ENCODE measurements at places on chromosomes 11 and 22.

DNA sequence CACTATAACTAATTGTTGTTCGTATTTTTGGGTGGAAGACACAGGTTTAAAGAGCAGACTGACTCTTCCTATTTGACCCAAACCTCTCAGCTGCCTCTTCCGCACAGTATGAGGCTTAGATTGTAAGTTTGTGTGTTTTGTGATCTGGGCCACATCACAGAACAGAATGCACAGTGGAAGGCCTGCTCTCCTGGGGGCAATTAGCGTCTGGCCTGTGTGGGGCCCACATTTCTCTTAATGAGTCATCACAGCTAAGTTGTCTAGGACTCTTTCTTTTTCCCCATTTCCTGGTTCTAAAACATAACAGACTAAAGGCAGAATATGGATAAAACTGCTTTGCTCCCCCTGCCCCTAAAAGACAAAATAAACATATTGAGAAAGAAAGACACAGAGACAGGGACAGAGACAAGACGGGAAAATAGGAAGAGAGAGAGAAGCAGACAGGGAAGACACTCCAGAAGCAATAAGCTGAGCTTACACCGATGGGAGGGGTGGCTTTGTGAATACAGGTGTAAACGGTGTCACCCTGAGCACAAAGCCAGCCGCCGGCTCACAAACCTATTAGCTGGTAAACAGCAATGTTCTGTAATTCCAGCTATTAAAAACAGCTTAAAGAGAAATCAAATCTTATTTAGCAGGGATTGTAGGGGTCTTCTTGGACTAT lies 127.4 kb upstream of the OPCML start:
- DNase-seq = no peak

GRCh38 chr11:65501186-65501471 lies 2.3 kb downstream of the MALAT1 start:
- DNase-seq = no peak

- no peak for DNase-seq
These were observed 21.8 kb upstream of the SLC22A24 start for GRCh38 chr11:63165706-63166310.

DNA sequence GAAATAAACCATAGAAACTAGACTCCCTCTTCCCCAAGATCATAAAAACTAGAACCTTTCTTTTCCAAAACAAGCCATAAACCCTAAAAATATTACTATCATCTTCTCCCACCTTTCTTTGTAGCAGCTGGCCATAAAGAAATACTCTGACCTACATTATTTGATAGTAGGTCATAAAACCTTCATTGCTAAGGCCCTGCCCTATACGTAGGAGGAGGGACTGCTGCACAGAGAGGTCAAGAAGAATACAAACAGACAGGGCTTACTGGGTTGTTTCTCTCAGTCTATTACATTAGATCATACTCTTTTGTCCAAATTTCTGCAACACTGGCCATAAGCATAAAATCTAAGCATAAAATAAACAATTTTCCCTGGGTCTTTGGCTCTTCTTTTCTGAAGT lies 101.5 kb downstream of the TYR start:
- no peak for DNase-seq

- no peak for DNase-seq
These were observed 162.4 kb downstream of the SOX6 start for GRCh38 chr11:16193897-16194381.

DNA sequence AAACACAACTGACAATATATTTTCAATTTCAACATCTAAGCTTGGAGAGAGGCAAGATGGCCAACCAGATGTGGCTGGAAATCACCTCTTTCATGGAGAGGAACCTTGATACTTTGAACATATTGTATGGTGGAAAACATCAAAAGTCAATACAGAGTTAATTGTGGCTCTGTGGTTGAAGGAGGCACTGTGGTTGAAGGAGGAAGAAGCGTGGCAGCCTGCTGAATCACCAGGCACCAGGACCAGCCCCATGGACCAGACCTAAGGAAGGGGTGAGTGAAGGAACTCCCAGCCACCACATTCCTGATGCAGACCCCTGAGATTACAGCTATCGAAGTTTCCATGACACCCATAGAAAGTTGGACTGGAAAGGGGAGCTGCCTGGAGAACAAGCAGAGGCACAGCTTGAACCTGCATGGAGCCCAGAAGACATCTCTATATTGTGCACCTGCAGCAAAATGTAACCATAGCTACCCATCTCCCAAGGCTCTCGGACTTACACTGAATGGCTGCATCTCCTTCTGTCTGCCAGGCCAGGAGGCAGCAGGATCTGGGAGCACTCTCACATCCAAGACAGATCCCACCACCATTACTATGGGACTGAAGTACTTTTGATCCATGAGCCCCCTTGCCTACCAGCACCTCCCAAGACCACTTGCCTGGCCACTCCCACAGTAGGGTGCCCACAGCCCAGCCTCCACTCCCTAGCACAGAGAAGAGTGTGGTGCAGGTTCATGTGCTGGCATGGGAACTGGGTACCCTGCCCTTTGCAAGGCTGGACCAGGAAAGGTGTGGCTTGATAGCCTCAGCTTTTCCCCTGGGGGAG lies 79.8 kb upstream of the SC5D start:
- no peak for DNase-seq

DNA sequence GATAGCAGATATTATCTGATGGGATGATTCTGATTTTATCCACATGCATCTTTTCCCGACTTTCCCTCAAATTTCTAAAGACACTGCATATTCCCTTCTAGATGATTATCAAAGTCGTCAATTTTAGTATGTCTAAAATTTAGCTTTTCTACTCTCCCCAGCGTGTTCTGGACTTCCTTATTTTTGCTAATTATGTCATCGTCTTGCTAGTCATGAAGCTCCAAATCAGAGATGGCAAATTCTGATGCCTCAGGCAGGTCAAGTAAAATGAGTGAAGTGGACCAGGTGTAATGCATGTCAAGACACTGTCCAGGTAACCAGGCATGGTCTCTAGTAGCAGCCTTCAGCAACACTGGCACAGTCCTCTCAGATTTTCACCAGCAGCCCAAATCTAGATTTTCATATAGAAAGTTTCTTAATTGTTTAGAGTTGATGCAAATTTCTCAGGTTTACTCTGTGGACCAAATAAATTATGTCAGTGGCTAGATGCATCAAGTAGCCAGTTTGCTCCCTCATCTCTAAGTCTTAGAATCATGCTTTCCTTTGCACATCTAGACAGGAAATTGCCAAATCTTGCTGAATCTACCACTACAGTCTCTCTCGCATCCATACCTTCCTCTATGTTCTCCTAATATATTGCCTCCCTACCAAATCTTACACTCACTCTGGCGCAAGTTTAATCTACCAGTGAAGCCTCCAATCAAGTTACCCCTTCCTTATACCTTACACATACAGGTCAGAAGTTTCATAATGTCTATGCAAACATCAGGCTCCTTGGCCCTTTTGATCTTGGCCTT lies 10.6 kb downstream of the HSD17B12 start:
- no peak for DNase-seq

GRCh38 chr11:96050435-96051182 lies 126.7 kb upstream of the MTMR2 start:
- no peak for DNase-seq

DNA sequence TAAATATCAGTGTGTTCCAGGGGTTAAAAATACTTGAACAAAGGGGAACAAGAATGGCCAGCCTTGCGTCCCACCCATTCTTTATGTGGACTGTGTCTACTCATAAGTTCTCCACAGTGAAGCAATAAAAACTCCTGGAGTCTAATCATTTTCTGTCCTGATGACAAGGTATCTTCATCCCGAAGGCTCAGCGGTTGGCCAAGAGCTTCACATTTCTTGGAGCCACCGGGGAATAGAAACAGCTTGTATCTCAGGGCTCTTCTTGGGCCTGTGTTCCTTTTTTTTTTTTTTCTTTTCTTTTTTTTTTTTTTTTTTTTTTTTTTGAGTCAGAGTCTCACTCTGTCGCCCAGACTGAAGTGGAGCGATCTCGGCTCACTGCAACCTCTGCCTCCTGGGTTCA lies 36.8 kb upstream of the ADORA2A start:
- DNase-seq = no peak

DNA sequence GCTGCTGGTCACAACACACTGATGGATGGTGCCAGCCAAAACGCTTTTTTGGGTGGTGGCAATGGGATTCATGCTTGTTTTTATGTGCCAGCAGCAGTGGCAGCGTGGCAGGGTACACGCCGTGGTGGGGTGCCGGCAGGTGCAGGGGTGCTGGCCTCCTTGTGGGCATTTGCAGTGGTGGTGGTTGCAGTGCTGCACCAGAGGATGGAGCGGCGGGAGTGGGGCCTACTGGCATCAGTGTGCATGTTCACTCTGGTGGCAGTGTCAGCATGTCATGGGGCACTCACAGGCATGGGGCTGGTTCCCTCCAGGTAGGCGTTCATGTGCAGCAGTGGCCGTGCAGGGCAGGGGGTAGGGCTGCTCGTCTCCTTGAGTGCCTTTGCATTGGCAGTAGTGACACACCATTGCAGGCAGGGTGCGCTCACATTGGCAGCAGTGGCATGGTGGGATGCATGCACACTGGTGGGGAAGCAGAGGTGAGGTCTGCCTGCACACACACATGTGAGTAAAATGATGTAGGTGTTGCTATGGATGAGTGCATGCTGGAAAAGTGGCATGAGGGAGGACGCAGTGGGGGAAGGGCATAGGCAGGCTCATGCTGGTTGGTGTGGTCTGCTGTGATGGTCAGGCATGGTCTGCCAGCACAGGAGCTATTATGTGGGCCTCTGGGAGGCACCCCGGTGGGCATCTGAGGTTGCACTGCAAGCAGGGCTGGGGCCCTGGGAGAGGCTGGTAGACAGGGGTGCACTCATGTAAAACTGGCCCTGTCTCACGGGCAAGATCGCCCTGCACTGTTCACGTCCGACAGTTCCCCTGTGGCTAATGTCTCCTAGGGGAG lies 29.9 kb downstream of the CCDC15 start:
- DNase-seq = no peak

GRCh38 chr11:103484545-103484944 lies 375.3 kb downstream of the DYNC2H1 start:
- no peak for DNase-seq

DNA sequence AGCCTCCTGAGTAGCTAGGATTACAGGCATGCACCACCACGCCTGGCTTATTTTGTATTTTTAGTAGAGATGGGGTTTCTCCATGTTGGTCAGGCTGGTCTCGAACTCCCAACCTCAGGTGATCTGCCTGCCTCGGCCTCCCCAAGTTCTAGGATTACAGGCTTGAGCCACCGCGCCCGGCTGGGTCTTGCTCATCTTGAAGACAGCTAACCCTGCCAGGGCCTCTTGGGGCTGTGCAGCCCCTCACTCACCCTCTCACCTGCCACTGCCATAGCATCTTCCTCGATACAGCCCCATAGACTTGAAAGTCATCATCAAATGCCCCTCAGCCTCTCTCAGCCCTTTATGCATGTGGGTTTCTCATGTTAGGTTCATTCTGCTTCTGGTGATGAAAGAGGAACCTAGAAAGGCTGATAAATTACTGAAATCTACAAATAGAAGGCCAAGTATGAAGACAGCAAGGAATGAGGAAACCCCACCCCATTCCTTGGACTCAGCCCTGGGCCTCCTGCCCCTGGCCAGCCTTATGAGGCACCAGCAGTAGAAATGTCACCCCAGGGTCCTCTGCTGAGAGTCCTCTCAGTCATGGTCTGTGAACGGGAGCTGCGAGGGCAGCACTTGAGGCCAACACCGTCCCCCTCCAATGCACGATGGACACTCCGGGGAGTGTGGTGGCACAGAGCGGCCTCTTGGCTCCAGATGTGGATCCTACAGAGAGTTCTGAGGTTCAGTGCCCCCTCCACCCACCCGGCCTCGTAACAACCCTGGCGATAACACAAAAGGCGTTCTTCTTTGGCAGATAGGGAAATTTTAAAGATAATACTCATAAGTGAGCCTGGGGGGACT lies 24.8 kb downstream of the SCGB1A1 start:
- DNase-seq = no peak

DNA sequence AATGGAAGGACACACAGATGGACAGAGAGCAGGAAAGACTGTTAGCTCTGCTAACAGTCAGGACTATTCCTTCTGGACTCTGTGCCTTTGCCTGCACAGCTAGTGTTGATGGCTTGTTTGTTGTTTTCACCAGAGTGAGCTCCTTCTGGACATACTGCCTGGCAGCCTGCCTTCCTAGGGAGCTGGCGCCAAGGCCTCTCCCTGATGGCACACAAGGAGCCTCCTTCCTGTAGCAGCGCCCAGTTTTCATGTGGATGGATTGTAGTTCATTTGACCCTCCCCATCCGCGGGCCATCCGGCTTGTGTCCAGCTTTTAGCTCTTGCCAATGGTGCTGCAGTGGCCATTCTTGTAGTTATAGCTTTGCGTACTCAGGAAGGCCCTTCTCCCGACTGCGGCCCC lies 16.6 kb upstream of the BCR start:
- DNase-seq = no peak

GRCh38 chr11:29256580-29256979 lies 760.2 kb downstream of the KCNA4 start:
- no peak for DNase-seq

GRCh38 chr11:127733552-127733951 lies 733.0 kb upstream of the KIRREL3 start:
- no peak for DNase-seq

- no peak for DNase-seq
These were observed 8.4 kb upstream of the OR52H1 start for GRCh38 chr11:5556596-5557188.

GRCh38 chr11:122156940-122157382 lies 40.9 kb upstream of the BLID start:
- DNase-seq = no peak

DNA sequence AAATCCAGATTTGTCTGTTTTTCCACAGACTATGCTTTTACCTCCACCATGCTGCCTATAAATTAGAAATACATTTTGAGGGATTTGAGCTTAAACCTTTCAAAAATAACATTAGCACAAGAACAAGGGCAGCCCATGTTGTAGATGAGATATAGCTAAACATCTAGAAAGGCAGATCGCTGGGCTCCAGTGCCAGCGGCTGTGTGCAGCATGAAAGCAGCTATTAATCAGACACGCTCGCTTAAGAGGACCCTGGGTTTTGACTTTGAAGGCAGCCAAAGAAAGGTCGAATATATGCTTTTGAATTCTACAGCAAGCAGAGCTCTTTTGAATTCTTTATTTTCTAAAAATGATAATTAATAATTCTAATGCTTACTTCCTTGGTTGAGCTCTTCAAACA lies 684.0 kb downstream of the NELL1 start:
- DNase-seq = no peak

DNA sequence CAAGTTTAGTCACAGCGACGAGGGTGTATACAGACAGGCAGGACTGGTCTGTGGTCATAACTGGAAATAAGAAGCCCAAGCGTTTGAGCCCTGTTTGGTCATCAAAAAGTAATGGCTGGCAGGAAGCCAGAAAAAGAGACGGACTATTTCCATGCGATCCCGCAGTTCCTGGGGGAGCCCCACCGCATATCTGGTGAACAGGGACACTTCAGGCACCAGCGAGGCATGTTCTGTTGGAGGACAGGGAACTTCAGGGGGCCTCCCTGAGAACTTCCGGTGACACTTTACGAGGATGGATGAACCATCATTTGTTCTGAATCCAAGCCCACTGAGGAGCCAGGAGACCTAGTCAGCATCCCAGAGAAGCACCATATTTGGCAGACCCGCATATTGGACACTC lies 29.7 kb upstream of the TRIM29 start:
- DNase-seq = no peak

DNA sequence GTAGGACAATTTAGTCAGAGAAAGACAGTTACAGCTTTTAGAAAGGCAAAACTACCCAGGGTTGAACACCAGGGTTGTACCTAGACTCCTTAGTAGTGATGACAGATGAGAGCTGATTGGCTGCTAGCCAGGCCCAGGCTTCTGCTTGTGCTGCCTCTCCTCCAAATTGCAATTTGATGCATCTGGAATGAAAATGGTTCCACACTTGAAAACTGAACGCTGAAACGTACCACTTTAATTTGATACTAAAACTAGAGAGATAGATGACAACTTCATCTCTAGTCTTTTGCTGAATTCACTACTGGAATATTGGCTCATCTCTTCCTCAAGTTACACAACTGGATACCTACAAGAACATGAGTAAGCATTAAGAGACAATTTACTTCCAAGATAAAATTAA lies 19.2 kb upstream of the FNBP4 start:
- DNase-seq = no peak
